ENCODE measurements at places on chromosomes 16 and 17.

- peak; percentile 25 for DNase-seq
These were observed 68.1 kb downstream of the SEC14L1 start for GRCh38 chr17:77208856-77209255.

DNA sequence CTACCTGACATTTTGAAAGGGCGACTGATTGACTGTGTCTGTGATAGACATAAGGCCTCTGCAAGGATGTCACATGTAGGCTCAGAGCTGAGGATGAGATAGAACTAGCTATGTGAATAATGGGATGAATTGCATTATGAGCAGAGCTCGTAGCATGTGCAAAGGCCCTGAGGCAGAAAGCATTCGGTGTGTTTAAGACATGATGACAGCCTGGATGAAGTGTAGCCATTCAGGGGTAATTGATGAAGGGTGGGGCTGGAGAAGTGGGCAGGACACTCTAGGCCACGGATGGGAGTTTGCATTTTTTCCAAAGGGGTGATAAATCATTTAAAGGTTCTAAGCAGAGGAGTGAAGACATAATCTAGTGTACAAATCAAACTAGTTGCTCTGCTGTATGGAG, 62.6 kb downstream of the USP43 start:
- no peak for DNase-seq

DNA sequence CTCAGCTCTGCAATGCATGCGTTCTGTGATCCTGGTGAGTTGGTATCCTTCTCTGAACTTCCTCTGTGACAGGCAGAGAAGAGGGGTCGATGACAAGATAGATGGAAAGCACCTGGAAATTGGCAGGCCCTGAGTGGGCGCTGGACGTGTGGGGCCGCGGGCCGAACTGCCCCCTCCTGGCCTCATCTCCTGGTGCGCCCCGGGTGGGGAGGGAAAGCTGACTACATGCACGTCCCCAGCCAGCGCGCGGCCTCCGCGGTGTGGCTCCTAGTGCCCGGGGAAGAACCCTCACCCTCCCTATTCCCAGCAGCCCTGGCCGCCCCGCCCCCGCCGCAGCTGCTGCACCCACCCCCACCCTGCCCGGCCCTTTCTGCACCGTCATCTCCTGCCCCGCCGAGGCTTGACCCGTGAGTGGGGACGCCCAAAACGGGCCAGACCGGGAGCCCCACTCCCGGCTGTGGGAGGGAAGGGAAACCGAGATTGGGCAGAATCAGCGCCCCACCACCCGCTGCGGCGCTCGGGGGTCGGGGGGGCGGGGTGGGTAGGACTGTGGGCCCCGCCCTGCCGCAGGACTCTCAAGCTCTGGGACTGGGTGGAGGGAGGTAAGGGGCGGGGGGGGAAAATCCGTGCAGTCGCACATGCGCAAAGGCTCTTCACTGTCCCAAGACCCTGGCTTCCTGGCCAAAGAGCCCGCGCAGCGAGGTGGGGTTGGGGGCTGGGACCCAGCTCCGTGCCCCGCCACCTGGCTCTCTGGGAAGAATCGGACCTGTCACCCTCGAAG, at the start of gene NOL3:
NOL3 (plus strand) TSS at position 371 of the 781 bp plus-strand sequence.
- DNase-seq, result peak; percentile 93

GRCh38 chr17:29881256-29881655, 48.8 kb downstream of the SSH2 start:
- DNase-seq, result no peak

DNA sequence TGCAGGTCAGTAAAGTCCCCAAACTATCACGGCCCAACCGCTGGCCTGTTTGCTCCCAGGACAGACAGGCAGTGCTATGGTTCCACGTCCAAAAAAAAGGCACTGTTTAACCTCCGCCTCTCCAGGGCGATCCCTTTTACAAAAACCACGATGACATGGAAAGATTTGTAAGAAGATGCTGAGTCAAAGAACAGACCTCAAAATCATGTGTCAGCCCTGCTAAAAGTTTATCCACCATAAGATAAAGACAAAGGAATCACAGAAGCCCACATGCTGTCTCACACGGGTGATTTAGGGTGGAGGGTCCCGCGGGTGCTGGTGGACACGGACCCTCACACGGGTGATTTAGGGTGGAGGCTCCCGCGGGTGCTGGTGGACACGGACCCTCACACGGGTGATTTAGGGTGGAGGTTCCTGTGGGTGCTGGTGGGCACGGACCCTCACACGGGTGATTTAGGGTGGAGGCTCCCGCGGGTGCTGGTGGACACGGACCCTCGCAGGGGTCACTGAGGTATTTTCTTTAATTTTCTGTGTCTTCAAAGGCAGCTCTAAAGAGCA, 117.2 kb upstream of the METRNL start:
- peak; percentile 27 for DNase-seq

All from hepatic stellate cell (primary cell).